Panc1 (cell line): ENCODE measurements at places on chromosomes 16 and 17.

DNA sequence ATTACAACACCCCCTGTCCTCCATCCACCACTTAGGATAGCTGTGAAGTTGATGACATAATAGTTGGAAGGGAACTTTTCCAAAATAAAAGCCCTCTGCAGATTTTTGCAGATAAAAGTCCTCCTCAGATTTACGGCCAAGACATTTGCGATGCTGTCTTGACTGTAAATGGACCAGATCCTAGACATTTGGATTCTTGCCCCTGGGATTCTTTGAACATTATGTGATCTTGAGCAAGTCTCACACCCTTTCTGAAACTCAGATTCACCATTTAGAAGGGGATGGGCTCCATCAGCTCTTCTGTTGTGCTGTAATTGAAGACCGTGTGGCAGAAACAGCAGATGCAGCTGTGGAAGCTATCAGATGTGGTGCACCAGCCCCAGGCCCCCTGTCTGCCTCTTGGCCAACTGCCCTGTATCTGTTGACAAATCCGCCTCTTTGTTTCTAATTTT lies 153.9 kb upstream of the CACNG3 start:
- DNase-seq: no peak

DNA sequence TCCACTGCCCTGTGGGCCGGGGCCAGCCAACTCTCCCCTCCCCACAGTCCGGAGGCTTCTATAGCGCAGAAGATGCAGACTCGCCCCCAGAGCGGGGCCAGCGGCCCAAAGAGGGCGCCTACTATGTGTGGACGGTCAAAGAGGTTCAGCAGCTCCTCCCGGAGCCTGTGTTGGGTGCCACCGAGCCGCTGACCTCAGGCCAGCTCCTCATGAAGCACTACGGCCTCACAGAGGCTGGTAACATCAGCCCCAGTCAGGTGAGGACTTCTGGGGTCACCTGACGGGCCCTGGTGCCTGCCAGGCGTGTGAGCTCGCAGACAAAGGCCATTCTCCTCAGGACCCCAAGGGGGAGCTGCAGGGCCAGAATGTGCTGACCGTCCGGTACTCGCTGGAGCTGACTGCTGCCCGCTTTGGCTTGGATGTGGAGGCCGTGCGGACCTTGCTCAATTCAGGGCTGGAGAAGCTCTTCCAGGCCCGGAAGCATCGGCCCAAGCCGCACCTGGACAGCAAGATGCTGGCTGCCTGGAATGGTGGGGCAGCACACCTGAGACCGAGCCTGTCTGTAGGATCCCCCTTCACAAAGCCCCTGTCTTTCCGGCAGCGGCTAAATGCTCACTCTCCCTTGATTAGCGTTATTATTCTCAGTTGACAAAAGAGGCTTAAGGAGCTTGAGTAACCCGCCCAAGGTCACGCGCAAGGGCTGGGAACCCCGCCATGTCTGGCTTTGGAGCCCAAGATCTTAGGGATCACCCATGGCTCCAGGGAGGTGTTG lies 3.9 kb downstream of the SPATA20 start:
- DNase-seq: no peak

- no peak for DNase-seq
Observed at GRCh38 chr16:19780321-19780720, 62.2 kb downstream of the IQCK start.

- DNase-seq: no peak
Observed at GRCh38 chr17:61443475-61443882, 8.7 kb upstream of the TBX4 start.

DNA sequence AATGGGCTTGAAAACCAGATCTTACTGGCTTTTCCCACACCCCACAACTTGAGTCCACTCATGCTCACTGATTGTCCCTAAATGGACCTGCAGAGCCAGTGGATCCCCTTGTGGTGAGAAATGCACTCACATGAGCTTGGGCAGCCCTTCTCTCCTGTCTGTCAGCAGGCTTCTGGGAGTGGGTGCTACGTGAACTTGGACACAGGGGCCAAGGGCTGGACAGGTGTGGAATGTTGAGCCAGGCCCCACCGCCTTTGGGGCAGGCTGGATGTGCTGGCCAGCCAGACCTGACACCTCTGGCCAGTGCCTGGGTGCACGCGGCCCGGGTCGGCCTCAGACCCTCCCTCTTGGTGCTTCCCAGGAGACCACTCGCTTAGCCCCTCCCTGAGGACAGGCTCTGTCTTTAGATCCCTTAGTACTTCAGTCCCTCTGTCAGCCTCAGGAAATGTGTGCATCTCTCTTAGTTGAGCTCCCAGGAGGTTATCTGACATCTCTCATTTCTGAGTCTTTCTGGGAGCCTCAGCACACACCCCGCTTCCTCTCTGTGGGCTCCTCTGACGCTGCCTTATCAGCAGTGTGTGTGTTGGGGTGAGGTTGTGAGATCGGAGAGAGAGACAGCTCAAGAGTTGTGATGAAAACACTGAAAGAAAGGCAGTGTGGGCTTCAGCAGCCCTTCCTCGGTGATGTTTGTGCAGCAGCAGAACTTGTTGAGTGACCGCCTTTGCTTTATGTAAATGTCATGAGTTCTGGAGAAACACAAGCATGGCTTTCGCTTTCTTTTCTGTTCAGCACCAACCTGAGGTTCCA lies 117.0 kb downstream of the RAB11FIP4 start:
- DNase-seq: no peak

DNA sequence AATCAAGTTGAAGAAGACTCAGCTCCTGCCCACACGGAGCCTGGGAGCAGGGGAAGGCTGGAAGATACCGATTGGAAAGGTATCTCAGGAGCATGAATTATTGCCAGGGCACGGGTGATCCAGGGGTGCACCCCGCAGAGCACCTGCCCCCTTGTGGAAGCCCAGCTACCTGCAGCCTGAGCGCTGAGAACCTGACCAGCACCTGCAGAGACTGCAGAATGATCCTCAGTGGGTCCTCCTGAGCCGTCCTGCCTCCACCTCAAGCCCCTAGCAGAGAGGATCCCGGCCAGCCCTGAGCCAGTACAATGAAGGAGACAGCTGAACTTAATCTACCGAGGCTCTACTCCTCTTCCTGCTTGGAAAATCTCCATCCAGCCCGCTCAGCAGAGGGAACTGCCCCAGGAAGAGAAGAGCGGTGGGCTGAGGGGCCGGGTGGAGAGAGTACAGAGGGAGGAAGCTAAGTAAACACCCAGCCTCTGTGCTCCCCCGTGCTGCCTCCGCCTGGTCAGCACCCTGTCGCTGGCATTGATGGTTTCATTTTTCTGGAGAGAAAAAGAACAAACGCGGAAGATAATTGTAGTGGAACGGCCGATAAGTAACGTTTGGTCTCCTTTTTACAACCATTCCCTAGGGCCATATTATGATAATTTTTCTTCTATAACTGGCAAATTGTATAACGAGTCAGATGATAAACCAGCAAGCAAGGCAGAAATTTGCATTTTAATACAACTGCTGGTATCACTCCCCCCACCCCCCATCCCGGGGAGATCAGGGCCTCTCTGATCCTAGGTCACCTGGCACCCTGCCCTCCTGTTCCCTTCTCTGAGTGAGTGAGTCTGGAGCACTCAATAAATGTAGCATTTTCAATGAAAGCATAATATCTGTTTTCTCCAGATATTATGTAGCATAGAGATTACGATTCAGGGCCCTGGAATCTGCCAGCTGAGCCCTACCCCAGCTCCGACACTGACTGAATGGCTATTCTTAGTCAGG lies 204.5 kb upstream of the RPL38 start:
- peak; percentile 25 for DNase-seq

- DNase-seq: no peak
Observed at GRCh38 chr16:75627851-75628250, 4.8 kb upstream of the ADAT1 start.

GRCh38 chr16:64878940-64879339 lies 242.9 kb downstream of the CDH11 start:
- no peak for DNase-seq

DNA sequence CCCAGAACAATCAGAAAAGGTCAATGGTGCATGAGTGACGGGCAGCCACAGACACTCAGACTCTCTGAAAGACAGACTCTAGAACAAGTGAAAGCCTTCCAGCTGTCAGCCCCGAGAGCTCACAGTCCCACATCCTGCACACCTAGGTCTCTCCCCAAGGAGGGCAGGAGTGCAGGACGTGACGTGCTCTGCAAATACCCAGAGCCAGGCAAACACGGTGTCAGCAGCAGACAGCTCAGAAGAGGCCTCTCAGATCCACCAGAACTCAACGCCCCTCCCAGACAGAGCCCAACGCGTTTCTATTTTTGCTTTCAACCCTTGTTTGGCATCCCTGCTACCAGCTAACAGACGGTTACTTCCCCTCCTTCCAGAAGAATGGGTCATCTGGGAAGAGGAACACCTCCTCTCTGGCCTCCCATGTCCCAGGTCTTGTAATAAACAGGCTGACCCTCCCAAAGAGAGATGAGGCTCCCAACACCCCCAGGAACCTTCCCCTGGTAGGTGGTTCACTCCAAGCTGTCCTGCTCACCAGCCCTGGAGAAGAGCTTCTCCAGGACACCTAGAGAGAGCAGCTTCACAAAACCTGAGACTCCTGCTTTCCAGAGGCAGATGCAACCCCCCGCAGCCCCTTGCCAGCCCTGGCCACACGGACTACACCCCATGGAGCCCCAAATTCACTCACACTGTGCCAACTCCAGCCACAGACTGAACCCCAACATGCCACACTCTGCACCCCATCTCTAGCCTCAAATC lies 7.6 kb downstream of the PITPNM3 start:
- DNase-seq: no peak

GRCh38 chr16:4692460-4693295 lies 684 bp upstream of the NUDT16L1 start:
- no peak for DNase-seq

DNA sequence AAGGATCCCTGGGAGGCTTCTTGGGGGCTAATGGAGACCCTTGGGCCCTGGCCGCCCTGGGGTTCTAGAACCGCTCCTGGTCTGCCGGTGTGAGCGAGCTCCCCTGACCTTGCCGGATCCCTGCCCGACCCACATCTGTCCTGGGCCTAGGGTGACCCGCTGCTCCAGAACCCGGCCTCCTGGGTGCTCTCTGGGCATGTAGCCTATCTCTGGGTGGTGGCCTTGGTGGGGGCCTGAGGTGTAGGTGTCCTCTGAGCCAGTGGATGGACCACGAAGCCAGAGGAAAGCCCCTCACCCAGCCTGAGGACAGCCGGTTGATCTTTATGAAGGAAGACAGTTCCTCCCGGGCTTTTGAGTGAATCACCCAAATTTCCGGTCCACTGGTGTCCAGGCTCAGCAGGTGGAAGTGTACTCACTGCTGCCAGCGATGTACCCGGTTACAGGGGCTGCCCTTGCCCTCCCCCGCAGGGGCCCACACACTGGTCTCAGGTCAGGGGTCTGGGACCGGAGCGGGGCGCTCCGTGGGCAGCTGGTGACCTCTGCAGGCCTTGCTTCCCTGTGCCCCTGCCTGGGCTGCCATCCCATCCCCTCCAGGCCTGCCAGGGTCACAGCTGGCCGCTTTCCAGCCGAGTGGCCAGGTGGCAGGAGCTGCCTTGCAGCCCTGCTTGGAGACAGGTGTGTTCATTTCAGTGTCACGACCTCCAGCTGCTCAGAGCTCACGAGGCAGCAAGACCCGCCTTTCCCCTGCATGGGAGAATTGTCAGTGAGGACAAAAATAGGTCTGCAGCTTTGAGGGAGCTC lies 10.5 kb upstream of the GSE1 start:
- no peak for DNase-seq

DNA sequence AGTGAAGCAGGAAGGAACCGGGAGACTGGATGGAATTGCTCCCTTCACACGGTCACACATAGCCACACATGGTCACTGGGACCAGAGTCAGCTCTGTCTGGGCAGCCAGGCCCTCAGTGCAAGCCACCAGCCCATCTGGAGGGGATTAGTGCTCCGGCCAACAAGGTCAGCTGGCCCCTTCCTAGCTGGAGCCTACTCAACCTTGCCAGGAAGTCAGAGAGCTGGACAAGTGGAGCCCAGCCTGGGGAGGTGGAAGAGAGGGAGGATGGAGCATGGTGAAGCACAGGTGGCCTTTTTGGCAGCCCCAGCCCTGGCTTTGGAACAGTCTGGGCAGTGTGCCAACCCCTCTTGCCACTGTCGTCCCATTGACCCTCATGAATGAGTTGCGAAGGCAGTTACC lies 3.7 kb upstream of the CACNA1G start:
- no peak for DNase-seq

- no peak for DNase-seq
Observed at GRCh38 chr17:61129267-61130254, 270.1 kb upstream of the TBX2 start.

- no peak for DNase-seq
Observed at GRCh38 chr17:60170835-60171752, 21.3 kb downstream of the CA4 start.

DNA sequence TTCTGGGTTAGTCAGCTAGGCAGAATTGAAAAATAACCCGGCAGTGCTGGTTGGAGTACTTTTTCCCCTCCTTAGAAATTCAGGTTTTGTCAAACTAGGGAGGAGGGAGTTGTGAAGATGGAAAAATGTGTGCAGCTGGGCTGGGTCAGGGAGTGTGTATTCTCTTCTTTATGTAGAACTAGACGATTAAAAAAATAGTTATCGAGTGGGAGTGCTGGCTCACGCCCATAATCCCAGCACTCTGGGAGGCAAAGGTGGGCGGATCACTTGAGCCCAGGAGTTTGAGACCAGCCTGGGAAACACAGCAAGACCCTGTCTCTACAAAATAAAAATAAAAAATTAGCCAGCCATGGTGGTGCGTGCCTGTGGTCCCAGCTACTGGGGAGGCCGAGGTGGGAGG lies 106.4 kb downstream of the GNAO1 start:
- DNase-seq: no peak

DNA sequence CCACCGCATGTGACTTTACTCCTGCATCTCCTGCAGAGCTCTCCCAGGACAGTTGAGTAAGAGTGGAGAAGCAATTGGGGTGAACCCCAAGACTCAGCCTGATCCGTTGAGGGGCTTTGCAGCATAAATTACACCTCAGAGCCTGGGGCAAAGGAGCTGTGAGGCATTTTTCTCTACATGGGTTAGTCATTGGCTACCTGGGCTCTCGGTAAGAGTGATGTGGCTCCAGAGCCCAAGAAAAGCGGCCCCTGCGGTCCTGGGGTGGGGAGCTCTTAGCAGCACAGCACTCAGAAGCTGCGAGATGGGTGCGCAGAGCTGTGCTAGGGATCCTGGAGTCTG lies 40.4 kb upstream of the C16orf78 start:
- no peak for DNase-seq
